ENCODE measurements at places on chromosomes 12 and 14.

DNA sequence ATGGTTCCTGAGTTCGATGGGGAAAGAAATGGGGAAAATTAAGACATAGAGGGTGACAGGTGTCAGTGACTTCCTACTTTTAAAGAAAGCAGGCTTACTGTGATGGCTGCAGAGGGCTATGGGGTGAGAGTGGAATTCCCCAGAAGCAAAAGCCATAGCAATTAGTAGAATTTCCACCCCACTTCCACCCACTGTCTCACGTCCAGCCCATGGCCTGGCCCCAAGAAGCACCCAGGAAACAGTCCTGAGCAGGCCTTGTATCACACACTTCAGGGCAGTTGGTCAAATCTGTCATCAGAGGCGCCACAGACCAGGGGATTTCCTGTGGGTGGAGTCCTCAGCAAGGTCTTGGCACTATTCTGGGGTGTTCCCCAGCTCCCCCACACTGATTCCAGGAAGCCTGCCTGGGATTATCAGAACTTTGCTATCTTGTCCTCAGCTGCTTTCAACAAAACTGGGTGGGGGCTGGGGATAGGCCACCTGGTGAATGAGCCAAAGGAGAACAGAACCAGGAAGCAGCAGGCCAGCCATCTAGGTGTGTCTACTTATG is 120.1 kb upstream of the CCND2 start:
- no peak for DNase-seq

DNA sequence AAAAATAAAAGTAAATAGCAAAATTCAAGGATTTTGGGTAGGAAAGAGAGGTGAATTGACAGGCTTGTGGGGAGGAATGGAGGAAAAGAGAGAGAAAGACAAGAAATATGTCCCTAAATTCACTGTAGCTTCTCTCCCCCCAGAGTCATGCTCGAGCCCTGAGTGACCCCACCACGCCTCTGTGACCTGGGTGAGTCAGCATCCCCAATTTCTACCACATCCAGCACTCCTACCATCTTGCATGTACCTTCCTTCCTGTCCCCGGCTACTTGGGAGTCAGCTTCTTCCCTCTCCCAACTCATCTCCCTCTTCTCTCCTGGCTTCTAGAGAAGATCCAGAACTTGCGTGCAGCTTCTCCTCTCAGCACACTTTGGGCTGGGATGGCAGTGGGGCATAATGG is 9.8 kb downstream of the ZNF219 start:
- no peak for DNase-seq

DNA sequence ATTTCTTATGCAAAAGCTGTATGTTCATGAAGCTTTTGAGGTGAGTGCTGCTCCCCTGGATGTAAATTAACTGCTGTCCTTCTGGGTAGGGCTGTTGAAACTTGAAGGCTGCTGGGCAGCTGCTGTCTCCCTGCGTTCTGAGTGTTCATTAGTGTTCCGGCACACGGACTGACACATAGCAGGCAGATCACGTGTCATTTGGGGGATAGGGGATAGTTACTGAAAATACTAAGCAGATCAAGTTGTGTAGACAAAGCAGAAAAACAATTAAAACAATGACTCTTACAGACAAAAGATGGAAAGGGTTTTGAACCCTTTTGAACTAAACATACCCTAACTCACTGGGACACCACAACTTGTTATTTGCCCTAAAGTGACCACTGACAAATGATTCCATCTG is 82.5 kb downstream of the PRICKLE1 start:
- DNase-seq = no peak

- no peak for DNase-seq
Measured at GRCh38 chr12:129610601-129611120, 293.2 kb downstream of the TMEM132D start.

- DNase-seq = no peak
Measured at GRCh38 chr12:129481921-129482320, 421.9 kb downstream of the TMEM132D start.

GRCh38 chr12:90627180-90627896 is 327.6 kb downstream of the CCER1 start:
- DNase-seq = no peak

GRCh38 chr14:51513281-51513680 is 138.4 kb upstream of the FRMD6 start:
- no peak for DNase-seq

GRCh38 chr14:45038865-45039264 is 45.1 kb upstream of the PRPF39 start:
- no peak for DNase-seq

DNA sequence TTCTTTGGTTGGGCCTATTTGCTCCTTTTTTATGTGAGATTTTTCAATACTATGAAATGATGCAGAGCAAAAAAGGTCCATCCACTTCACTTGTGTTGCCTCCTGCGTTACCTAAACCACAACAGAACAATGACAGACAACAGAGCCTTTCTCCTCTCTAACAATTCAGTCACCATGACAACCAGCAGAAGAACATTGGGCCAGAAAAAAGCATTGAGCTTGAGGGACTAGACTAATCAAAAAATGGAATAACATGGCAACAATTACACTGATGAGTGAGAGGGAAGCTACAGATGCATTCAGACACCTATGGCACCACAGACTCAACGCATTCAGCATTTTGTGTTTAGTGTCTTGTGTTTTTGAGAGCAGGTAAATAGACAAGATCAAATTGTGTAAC is 44.6 kb upstream of the PTCSC3 start:
- no peak for DNase-seq

DNA sequence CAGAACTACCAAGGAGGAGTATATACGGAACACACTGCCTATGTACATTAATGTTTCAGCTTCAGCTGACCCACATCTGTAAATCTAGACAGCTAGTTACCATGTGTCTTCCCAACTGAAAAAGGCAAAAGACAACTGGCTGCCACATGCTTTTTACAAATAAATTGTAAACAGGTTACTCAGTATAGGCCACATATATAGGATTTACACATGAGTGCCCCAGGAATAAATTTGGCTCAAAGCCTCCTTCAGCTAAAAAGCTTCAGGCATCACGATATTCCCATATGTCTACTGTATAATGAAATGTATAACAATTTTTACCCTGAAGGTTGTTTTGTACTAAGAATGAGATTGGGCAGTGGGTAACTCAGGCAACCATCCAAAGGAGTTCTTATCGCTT is 175.9 kb upstream of the BMP4 start:
- DNase-seq = no peak

- no peak for DNase-seq
Measured at GRCh38 chr12:58184212-58184611, 242.8 kb downstream of the ATP23 start.

Measured in CD4-positive, alpha-beta memory T cell (primary cell).